Suprapubic skin (tissue), 4 donors: ENCODE measurements at places on chromosomes 1 and 21. TPM values are rescaled to one million over a fixed set of nuclear protein-coding genes. Genes with fewer than 3 reads are reported as not detected.

PRPF38A gene
- 13.0 TPM for total RNA-seq

SPRR3 gene
- total RNA-seq, result not detected

GJA8 gene
- total RNA-seq, result not detected

OPRD1 gene
- total RNA-seq, result not detected

PDPN gene
- total RNA-seq, result 21.4 TPM

SPRR4 gene
- 1.4 TPM for total RNA-seq

SPRR2G gene
- 6.8 TPM for total RNA-seq

MROH7 gene
- 4.4 TPM for total RNA-seq

ANXA9 gene
- total RNA-seq, result 53.8 TPM

CD101 gene
- total RNA-seq, result 1.2 TPM

CFAP107 gene
- 1.2 TPM for total RNA-seq

GSTM1 gene
- total RNA-seq, result not detected

NUAK2 gene
- total RNA-seq, result 16.2 TPM

CHD5 gene
- total RNA-seq, result 0.13 TPM

DNA sequence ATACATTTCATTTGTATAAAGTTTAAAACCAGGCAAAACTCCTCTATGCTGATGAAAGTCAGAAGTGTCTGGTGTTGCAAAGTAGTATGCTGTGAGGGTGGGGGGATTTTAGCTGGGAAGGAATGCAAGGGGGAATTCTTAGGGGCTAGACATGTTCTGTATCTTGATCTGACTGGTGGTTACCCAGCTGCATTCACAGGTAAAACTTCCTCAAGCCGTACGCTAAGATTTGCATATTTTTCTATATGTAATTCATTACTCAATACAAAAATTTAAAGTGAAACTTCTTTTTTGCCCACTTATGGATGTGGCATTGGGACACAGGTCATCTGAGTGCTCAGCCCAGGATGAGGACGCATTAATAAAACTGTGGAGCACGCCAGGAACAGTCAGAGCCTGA lies 323.3 kb downstream of the PAPPA2 start:
- no peak for DNase-seq

DNA sequence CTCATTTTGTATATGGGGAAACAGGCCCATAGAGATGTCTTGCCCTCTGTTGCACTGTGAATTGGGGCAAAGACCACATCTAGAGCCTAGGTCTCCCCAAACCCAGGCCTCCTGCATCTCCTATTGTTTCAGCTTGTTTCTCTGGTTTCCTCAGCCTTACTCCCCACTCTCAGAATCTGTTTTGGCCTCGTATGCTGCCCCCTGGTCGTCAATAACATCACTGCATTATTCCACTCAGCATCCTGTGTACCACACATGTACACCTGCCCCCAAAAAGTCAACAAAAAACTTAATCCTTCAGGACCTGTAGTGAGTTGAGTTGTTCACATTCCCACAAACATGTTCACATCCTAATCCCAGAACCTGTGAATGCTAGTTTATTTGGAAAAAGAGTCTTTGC lies 184.8 kb downstream of the BRINP2 start:
- no peak for DNase-seq

- DNase-seq, result peak; percentile 90
Observed at GRCh38 chr1:156889802-156890580, 3.5 kb upstream of the PEAR1 start.

DNA sequence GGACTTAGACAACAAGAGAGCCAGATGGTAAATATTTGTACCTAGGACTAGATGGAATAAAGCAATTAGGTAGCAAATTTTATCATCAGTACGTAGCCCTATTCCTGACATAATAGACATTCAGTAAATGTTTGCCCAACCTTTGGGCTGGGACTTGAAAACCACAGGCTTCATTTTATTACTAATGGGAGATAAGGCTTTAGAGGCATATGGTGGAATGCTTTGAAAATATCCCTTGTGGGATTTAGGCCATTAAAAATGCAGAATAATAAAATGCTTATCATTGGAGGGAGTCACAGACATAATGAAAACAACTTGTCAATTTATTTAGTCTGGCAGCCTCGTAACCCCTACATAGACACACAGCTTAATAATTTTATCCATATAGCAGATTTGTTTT lies 296.1 kb upstream of the SPAG17 start:
- no peak for DNase-seq

GRCh38 chr1:32448773-32449456 lies 16.0 kb upstream of the ZBTB8B start:
- no peak for DNase-seq

DNA sequence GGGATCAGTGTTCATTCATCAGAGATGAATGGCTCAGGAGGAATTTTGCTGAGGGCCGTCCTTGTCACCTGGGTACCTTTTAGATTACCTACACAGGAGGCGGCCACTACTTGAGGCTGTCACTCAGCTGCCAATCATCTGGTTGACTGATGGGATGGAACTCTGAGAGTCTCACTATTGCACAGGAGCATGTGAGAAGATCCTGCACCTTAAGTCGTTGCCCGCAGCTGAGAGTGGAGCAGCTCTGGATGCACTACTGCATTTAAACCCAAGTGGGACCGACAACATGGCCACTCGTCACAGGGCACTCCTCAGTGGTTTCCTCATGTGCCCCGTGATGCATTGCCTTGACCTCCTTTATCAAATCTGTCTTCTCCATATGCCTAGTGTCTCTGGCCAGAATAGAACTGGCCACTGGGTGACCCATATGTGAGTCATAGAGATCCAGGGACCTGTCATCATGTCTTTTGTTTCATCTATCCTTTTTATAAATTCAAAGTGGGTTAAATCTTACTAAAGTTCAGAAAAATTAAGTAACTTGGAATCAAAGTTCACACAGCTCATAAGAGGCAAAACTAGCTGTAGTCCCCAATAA lies 165.5 kb downstream of the ZSCAN20 start:
- DNase-seq, result no peak

DNA sequence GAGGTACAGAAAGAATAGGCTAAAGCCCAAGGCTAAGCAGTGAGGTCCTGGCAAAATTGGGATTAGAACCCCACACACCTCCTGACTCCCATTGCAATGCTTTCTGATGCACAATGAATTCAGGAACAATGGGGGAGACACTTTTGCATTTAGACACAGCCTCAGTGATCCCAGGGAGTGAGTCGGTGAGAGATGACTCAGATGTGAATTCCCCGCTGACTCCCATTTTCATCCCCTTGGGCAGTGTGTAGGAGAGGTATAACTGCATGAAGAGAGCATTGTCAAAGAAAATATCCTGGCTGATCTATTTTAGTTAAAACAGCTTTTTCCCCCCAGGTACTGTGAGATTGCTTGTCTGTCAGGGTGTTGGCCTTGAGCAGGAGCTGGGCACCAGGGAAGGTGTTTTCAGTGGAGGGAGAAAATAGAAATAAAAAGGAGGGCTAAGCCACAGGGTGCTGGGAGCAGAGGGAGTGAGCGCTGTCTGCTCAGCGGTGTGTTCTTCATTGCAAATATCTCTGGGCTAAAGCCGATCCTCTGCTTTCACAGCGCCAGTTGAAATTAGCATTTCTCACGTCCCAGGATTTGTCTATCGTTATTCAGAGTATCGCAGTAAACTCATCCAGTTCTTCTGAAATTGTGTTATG lies 247.7 kb upstream of the PTBP2 start:
- no peak for DNase-seq

DNA sequence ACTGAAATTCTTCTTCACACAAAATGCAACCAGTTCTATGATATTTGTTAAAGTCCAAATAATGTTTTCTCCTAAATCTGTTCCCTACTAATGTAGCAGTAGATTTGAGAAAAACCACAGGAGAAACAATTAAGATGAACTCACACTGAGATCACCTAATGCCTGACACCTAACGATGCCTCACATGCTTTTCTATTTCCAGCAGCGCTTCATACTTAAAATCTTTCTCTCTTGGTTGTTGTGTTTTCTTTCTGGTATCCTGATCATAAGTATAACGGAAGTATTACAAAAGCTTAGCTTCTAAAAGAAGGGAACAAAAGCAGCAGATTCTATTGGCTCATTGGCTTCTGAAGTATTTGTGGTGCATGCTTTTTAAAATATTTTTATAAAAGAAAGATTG lies 267.2 kb upstream of the SGIP1 start:
- DNase-seq, result no peak

- no peak for DNase-seq
Observed at GRCh38 chr1:7576946-7577657, 194.0 kb upstream of the VAMP3 start.

GRCh38 chr1:43636006-43636641 lies 13.8 kb upstream of the KDM4A start:
- DNase-seq, result no peak

GRCh38 chr1:27306892-27307761 lies 14.8 kb upstream of the TMEM222 start:
- no peak for DNase-seq

DNA sequence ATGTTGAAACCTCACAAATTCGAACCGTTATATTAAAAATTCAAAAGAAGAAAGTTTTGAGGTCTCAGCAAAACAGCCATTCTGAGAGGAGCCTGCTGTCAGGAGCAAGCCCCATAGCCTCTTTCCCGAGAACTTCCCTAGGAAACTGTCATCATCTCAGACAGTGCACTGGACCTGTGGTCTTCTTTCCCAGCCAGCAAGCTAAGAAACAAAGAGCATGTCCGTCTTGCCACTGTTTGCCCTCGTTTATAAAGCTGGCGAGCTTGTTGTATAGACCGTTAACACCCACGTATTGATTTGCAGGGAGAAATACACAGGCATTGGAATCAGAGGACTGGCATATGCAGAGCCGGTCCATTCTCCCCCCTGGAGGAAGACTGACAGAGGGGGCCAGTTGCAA lies 407.0 kb downstream of the NPHP4 start:
- DNase-seq, result no peak

GRCh38 chr1:57218487-57219079 lies 205.3 kb downstream of the DAB1 start:
- no peak for DNase-seq

DNA sequence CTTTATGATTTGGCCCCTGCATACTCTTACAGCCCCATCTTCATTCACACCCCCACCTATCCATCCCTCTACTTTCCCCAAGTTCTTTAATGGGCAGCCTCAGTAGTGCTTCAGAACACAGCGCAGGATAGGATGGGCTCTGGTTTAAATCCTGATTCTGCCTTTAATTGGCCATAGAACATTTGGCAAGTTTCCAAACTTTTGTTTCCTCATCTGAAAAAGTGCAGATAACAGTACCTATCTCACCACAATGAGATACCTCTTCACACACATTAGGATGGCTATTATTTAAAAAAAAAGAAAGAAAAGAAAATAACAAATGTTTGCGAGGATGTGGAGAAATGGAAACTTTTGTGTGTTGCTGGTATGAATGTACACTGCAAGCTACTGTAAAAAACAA lies 142.5 kb upstream of the VANGL1 start:
- no peak for DNase-seq

- DNase-seq, result no peak
Observed at GRCh38 chr1:79190074-79190473, 183.5 kb upstream of the ADGRL4 start.

GRCh38 chr1:110125810-110126209 lies 13.6 kb downstream of the UBL4B start:
- DNase-seq, result no peak

- DNase-seq, result no peak
Observed at GRCh38 chr1:39829791-39830533, 41.3 kb upstream of the BMP8B start.

DNA sequence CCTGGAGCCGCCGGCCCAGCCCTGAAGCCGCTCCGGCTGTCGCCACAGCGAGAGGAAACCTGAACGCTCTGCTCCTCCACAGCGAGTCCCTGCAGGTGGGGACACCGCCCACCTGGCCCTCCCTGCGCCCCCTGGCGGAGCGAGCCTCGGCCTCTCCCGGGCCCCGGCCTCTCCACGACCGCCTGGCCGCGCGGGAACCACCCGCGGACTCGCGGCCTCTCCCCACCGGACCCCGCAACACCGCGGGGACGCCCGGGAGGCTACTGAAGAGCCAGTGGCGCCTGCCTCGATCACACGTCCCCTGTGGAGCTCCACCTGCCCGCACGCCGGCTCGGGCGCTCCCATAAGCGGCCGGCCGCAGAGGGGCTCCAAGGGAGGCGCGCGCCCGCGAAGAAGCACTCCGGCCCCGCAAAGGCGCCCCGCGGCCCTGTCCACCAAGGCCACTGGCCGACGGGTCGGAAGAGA lies 109.6 kb downstream of the KCNN3 start:
- DNase-seq, result no peak

DNA sequence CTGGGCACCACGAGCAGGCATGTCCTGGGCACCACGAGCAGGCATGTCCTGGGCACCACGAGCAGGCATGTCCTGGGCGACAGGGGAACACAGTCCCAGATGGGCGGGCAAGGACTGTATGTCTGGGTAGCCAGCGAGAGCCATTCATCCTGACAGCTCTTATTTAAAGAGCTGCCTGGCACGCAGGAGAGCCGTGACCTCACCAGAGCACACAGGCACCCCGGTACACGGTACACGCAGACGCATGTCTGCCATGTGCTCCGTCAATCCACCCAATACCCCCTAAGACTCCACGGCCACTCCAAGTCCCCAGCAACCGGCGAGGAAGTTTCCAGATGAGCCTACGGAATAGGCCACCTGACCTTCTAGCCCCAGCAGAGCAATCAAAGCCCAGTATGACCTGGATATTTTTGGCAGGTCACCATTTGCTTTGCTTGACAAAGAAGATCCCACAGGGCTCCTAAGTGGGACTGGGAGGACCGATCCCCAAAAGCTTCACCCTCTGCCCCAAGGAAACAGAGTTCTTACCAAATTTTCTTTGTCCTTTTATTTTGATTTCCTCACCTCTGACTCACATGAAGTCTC lies 51.7 kb downstream of the CASZ1 start:
- no peak for DNase-seq

GRCh38 chr21:44761011-44761729 lies 40.5 kb downstream of the UBE2G2 start:
- DNase-seq, result peak; percentile 58

- DNase-seq, result no peak
Observed at GRCh38 chr1:65490231-65491009, 70.0 kb downstream of the LEPR start.

DNA sequence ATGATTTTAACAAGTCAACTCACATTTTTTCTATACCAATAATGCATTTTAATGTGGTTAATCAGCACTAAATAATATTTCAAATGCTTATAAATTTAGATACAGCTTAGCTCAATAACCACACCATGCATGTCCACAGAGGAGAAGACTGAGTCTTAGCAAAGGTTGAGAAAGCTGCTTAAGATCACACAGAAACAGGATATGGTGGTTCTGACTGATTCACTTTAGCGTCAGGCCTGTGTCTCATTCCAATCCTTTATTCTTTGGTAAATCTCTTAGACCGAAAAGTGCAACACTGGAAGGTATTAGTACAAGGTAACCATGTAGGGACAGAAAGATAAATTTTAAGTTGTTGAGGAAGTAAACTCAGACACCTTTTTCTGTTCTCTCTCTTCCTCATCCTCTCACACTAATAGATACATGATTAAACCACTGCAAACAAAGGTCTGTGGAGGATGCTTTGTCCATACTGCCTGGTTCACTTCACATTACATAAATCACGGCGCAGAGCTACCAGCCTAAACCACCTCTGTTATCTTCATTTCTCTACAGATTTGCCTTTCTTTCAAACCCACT lies 139.0 kb downstream of the DPYD start:
- no peak for DNase-seq

DNA sequence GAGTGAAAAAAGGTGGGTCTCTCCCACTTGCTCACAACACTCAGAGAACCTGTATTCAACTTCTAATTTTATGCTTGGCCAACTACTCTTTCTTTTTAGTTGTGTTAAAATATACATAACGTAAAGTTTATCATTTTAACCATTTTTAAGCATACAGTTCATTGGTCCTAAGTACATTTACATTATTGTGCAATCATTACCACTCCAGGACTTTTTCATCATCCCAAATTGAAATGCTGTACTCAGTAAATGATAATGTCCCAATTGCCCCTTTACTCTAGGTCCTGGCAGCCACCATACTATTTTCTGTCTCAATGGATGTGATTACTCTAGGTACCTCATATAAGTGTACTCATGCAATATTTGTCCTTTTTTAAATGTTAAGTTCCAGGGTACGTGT lies 212.3 kb upstream of the PLXNA2 start:
- DNase-seq, result no peak
